ENCODE measurements at places on chromosomes 3 and 15.
A peak's percentile ranks its signal among the peaks of the same experiment; 100 is the strongest.

GRCh38 chr3:154844863-154845262 lies 235.3 kb upstream of the MME start:
- no peak for DNase-seq

DNA sequence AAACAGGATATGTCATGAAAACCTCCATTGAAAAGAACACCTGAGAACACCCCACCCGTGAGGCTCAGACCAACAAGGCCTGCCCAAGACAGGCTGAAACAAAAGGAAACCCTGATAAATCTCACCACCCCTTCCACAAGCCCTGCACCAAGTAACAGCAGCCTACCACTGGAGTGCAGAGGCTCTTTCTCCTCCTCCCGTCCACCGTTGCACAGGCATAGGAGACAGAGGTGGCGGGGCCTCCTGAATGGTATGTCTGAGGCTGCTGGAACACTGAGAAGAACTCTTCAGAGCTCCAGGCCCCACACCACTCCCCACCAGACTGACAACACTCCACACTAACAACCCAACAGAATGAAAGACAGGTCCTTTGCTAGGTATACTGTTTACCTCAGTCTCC lies 21.4 kb downstream of the CHDH start:
- DNase-seq, result no peak

DNA sequence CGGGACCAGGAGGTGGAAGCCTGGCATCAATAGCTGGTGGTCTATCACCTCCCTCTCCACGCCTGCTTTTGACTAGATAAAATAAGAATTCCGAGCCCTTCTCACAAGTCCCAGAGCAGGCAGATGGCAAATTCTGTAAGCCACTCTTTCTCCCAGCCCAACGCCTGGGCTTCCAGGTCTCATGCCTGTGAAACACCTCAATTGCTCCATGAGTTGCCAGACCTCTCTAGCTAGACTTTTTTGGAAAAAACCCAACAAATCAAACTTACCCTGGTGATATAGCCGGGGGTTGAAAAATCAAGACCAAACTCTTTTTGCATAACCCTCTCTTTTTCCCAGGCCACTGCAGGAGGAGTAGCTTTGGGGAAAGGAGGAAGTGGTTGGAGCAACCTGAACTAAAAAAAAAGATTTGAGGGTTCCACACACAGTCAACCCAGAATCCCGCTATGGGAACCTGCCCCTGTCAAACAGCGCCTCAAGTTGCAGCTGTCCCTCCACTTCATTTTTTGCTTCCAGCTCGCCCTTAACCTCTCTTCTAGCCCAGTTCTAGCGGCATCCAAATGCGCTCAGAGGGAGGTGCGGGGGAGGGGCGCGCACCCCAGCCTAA lies 7.0 kb downstream of the BHLHE40 start:
- no peak for DNase-seq

DNA sequence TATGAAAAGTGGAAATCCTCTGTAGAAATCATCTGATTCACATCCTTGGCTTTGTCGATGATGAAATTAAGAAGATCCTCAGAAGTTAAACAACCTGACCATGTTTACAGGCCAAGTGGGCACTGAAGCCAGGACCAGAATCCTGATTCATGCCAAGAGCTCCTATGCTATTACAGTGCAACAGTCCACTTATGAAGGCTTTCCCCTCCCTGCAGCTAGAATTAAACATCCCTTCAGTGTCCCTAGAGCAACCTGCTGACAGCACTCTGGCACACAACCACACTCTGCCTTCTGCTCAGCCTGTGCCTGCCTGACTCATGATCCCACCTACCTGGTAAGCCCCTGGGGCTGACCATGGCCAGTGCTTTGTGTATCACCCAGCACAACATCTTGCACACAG lies 33.8 kb downstream of the TXNRD3 start:
- DNase-seq, result peak; percentile 25

All from SW480 (cell line).